ENCODE measurements at places on chromosomes 7 and 10.

GRCh38 chr7:150476285-150476684, 25.9 kb downstream of the GIMAP8 start:
- DNase-seq, result no peak

GRCh38 chr7:55022002-55022985, 3.5 kb downstream of the EGFR start:
- DNase-seq, result no peak

GRCh38 chr10:6778992-6779701, 199.1 kb upstream of the PRKCQ start:
- DNase-seq, result no peak

- DNase-seq, result no peak
Measured at GRCh38 chr7:70975754-70976153, 156.2 kb upstream of the GALNT17 start.

GRCh38 chr7:979886-980571, 3.0 kb upstream of the CYP2W1 start:
- DNase-seq, result no peak

GRCh38 chr7:120920591-120921274, 29.8 kb upstream of the ING3 start:
- no peak for DNase-seq

- no peak for DNase-seq
Measured at GRCh38 chr10:124447751-124448466, 1.9 kb downstream of the NKX1-2 start.

DNA sequence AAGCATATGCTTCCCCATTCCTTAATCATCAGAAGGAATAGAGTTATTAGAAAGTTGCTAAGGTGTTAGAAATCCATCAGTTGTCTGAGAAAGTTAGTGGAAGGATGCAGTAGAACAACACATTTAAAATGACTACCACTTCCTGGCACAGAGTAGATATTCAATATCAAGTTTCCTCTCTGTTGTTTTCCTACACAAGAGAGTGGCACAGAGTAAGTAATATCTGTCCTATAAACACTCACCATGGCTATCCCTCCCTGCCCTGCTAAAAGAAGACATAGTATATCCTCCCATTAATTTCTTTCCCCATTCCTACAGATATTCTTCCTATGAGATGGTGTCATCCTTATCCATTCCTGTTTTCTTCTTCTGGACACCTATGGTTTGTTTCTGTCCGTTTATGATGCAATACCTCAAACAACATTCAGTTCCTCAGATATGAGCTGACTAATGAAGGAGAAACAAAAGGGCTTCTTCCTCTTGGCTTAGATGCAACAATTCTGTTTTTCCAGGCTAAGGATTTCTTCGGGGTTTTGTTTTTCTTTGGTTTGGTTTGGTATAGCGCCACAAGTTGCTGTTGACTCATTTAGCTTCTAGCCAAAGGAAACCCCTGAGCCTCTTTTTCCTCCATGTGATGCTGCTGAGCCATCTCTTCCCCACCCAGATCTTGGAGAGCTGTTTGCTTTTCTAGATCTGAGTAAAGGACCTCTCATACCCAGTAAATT, 32.9 kb upstream of the BPGM start:
- DNase-seq, result no peak

DNA sequence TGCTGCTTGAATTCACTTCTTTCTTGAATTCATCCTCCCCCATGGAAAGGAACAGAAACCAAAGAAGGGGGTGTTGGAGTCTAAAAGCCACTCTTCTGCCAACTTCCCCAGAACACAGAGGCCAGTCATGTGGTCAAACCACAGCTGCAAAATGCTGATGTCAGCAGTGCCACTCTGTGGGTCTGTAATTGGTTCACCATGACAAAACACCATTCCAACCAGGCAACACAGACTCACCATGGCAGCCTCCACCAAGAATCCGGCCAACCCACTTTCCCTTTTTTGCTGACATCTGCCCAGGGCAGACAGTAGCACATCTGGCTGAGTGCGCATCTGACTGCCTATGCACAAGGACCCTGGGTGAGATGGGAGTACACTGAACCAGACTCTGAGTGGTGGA, 16.8 kb downstream of the OSBPL3 start:
- no peak for DNase-seq

DNA sequence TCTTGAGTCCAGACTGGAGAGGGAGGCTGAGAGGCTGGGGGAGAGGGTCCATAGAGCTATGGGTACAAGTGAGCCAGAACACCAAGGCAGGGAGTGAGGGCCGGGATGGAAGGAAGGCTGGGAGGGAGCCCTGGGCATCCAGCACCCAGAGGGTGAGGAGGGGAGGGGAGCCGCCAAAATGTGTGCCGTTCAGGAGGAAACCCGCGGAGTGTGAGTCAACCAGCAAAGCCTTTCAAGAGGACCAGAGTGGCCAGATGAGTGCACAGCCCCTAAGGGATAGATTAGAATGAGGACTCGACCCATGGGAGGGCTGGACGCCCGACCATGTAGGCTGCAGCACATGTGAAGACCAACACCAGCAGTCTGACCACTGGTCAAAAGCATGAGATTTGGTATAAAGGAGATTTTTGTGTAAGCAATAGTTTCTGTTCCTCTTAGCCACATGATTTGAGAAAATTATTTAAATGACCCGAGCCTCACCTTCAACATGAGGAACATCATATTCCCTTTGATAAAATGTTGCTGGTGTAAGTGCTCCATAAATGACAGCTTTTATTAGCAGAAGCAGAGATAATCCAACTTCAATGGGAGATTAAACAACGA, 179.7 kb upstream of the GRB10 start:
- DNase-seq, result no peak

DNA sequence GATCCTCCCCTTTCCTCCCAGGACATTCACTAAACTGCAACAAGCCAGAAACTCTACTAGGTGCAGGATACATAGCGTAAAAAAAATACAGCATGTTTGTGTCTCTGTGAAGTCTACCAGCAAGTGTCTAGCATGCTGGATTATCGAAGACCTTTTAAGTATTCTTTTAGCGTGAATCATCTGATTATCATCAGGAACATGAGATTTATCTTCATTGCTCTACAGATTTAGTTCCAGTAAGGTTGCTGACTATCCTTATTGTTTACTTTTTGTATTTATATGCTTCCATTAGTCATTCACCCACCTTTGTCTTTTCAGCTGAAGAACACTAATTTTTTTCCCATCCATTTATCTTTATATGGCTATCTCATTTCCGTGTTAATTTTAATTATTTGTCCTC, 62.8 kb downstream of the PDZD8 start:
- no peak for DNase-seq

GRCh38 chr10:51915031-51915542, 215.7 kb upstream of the CSTF2T start:
- DNase-seq, result no peak

GRCh38 chr7:92035576-92035975, 94.9 kb downstream of the AKAP9 start:
- DNase-seq, result no peak

DNA sequence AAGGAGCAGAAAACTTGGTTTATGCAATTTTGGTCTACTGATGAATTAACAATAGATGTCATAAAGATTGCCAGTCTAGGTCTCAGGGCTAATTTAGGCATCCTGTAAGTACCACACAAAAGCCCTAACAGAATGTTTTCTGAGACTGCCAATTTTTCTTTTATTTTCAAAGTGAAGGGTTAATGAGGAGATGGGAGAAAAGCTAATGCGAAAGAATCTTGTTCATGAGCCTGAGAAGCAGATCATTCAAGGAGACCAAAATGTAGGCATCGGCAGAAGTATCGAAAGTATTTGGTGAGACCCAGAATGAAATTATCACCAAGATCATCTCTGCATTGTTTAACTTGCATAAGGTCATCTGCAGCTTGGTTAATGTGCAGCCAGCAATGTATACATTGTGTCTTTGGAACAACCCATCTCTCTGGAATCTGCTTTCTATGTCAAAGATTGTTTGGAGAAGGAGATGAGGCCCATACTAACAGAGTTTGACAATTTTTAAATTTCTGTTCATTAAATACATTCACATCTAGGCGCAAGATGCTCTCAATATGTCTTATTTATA, 163.3 kb upstream of the GLI3 start:
- no peak for DNase-seq

DNA sequence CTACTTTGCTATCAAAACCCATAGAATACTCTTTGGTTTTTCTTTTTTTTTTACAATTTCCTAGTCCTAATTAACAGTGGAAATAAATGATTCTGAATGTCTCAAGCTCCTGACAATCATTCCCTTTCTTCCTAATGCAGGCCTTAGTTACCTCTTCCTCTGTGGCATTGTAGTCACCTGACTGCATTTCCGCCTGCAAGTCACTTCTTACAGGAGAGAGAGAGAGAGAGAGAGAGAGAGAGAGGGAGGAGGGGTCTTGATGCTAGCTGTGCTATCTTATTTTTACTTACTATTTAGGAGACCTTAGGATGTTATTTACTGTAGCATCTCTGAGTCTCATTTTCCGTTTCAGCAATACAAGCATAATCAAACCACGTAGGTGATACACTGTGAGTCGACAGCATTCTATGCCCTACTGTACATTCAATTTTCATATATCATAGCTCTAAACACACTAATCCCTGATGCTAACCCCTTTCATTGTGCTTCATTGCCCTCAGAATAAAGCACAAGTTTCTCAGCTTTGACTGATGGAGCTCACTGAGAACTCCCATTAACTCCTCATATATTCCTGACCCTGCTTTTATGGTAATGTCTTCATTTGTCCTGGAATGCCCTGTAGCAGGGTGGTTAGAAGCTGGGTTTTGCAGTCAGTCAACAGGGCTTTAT, 1237.3 kb downstream of the XPNPEP1 start:
- DNase-seq, result no peak

- DNase-seq, result no peak
Measured at GRCh38 chr7:87482115-87482514, 6.6 kb upstream of the ABCB4 start.

- DNase-seq, result no peak
Measured at GRCh38 chr10:48649349-48649944, 35.2 kb upstream of the WDFY4 start.

DNA sequence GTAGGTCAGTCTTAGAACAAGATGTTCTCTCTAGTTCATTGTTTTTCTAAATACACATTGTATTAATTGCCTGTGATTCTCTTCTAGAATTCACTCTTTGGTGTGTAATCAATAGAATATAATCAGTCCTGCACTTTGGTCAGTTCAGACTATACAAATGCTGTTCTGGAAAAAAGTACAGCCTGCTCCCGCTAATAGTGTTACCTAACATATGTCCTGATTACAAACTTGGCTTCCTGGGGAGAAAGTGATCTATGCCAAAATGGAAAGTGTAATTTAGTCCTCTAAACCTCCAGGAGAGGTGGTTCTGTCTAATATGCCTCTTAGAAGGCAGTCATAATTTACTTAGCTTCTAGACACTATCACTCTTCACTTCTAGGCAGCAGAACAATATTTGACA, 215.5 kb downstream of the SEMA3D start:
- DNase-seq, result no peak

DNA sequence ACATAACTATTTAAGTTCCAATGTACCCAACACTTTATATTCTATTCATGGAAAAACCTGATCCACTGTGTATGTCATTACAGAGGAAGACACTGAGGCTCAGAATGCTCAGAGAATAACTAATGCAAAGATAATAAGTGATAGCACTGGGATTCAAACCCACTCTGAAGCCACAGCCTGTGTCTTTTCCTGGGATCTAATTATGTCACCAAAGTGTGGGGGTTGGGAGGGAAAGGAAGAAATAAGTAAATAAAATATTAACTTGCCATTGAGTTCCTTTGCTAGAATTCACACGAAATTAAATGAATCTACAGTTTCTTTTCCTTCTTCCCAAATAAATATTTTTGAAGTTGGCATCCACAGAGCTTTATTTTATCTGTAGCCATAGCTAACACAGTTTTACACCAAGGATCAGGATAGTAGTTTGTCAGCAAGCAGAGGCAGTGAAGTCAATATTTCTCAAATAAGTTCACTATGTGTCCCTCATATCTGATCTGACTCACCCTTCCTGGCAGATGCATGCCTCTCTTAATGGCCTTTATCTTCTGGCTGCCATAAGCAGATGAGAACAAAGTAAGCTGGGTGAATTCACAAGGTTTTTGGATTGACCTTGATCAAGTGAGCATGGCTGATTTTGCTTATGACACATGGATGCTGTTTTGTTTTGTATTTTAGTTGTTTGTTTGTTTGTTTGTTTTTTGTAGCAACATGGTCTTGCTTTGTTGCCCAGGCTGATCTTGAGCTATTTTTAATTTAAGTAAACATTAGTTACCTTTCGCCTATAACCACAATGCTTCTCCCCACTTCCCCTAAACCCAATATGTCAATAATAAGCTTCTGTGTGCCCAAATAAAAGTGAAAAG, 6.3 kb downstream of the RAPGEF5 start:
- DNase-seq, result no peak

GRCh38 chr7:29017713-29018112, 59.6 kb upstream of the TRIL start:
- DNase-seq, result no peak

DNA sequence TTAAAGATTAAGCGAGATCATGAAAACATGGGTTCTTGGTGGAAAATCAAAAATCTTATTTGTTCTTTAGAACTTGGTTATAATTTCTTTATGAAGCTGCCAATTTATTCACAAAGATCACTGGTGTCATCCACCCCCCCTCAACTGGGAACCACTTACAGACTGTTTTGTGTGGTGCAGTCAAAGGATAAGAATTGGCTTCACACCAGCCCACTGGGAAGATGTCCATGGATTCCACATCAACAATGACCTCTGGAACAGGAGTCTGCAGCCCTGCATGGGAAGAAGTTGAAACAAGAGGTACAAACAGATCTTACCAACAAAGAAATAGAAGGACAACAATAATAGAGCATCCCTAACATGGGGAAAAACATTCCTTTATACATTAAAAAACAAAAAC, 205.2 kb downstream of the SFMBT2 start:
- no peak for DNase-seq

GRCh38 chr7:27121684-27122076, 8.9 kb downstream of the HOXA4 start:
- DNase-seq, result no peak

GRCh38 chr10:34815185-34816084, at the start of gene PARD3:
Gene PARD3, minus strand, starts transcription at chr10:34815296. Its CDS starts 301 bp downstream, at chr10:34814995.
- DNase-seq, result no peak
